Renal cortex interstitium (tissue), 15 donors: ENCODE measurements at places on chromosomes 16 and 17.

GRCh38 chr17:6474906-6475305 is 30.7 kb downstream of the PIMREG start:
- no peak for DNase-seq

DNA sequence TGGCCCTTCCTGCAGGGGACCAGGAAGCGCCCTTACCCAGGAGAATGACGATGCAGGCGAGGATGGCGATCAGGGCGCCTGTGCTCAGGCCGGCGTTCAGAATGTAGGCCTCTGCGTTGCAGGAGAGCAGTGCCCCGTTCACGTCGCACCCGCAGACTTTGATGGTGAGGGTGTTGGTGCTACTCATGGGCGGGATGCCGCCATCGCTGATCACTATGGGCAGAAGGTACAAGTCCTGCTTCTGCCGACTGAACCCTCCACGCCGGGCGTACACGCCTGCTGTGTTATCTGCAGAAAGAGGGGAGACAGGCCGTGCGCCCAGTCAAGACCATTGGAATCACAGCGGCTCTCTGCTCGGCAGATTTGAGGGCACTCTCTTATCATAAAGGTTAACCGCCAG is 171.1 kb downstream of the CDH11 start:
- no peak for DNase-seq

GRCh38 chr17:71849783-71850768 is 270.7 kb upstream of the SOX9 start:
- DNase-seq = no peak

DNA sequence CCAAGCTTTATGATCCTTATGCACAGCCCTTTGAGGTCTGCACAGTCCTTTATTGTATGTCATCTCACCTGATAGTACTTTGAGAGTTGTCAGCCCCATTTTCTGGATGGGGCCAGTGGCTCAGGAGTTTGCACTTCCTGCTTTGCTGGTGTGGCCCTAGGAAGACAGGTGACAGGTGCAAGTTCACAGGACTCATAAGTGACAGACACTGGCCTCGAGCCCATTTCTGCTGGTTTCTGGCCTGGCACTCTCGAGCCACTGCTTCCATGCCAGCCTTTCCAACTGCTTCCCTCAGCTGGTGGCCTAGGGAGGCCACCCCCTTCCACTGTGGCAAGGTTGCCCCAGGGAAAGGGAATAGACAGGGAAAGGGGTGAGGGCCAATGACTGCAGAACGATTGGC is 84.4 kb upstream of the CCL1 start:
- DNase-seq = no peak

GRCh38 chr16:69274699-69275235 is 36.4 kb upstream of the VPS4A start:
- DNase-seq = no peak

DNA sequence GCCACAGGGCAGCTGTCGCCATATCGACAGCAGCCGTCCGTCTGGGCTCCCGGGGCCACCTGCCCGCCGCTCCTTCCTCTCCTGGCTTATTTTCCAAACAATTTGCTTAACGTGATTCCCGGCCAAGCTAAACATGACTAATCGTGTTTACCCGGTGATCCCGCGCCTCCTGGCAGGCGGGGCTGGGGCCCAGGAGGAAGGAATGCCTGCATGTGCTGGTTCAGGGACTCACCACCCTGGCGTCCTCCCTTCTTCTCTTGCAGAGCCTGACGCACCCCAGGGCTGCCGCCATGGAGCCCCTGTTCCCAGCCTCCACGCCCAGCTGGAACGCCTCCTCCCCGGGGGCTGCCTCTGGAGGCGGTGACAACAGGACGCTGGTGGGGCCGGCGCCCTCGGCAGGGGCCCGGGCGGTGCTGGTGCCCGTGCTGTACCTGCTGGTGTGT is 6.1 kb downstream of the SSTR5 start:
- DNase-seq = no peak

GRCh38 chr17:8163978-8164814 is 1.4 kb upstream of the VAMP2 start:
- DNase-seq = no peak
